ENCODE measurements at places on chromosomes 4 and X. TPM values are rescaled to one million over a fixed set of nuclear protein-coding genes. Genes with fewer than 3 reads are reported as not detected.

EVC2 gene
- total RNA-seq = not detected

- no peak for DNase-seq
These were observed 34.4 kb upstream of the SLC34A2 start for GRCh38 chr4:25621027-25621930.

- DNase-seq = no peak
These were observed 56.9 kb upstream of the OGT start for GRCh38 chrX:71475785-71476540.

DNA sequence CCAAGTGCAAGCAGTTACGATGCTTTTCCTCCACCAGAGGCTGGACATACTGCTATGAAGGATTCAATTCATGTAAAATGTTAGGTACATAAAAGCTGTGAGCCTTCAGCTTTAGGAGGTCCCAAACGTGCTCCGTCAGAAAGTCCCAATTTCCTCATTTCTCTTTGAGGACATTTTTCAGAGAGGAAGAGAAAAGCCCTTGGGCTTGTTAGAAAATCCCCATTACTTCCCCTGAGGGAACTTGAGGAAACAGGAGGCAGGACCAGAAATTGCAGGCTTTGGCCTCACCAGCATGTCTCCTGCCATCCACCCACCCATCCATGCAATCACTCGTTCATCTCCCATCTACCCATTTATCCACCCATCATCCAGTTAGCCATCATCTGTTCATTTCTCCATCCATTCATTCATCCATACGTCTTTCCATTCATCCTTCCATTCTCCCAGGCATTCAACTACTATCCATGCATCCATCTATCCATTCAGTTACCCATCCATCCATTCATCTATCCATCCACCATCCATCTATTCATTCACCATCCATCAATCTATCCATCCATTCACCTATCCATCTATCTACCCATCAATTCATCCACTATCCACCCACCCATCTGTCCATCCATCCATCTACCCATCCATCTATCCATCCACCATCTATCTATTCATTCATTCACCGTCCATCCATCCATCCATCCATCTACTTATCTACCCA lies 223.5 kb downstream of the AFAP1 start:
- no peak for DNase-seq

ENPEP gene
- total RNA-seq = not detected

DNA sequence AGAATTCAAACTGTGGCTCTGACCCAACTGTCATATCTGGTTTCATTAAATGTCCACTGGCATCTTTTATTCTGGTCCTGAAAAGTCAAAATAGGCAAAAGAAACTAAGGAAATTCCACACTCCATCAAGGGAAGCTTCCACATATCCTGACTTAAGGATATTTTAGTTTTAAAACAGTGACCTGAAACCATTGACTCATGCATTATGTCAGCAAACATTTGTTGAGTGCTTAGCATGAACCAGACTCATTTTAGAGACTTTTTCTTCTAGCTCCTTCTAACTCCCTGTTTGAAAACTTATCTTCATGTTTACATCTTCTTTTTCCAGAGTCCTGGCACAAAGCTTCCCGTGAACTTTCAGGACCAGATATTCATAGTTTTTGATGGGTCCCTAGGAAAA lies 6.9 kb upstream of the CXCL1 start:
- DNase-seq = no peak

DNA sequence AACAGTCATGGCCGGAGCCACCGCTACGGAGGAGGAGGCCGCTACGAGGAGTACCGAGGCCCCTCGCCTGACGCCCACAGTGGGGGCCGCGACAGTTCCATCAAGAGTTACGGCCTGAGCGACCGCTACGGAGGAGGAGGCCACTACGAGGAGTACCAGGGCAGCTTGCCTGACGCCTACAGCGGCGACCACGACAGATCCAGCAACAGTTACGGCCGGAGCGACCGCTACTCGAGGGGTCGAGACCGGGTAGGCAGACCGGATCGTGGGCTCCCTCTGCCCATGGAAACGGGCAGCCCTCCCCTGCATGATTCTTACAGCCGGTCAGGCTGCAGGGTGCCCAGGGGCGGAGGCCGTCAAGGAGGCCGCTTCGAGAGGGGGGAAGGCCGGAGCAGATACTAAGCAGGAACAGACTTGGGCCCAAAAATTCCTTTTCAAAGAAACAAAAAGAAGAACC lies 3.1 kb downstream of the RBMXL3 start:
- DNase-seq = no peak

DNA sequence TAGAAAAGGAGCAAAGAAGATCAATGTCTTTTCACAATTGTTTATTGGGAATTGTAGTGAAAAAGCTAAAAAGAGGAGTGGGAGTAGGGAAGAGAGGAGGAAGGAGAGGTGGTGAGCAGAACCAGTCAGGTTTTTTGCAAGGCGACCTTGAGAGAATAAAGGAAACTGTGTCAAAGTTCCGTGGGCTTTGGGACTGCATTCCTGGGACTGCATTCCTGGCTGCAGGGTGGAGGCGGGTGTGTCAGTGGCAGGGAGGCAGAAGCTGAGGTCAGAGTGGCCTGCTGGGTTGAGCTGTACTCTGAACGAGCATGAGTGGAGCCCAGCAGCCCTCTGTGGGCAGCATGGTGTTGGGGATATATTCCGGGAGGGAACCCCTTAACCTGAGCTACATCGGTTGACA lies 66.8 kb upstream of the UCP1 start:
- no peak for DNase-seq

DNA sequence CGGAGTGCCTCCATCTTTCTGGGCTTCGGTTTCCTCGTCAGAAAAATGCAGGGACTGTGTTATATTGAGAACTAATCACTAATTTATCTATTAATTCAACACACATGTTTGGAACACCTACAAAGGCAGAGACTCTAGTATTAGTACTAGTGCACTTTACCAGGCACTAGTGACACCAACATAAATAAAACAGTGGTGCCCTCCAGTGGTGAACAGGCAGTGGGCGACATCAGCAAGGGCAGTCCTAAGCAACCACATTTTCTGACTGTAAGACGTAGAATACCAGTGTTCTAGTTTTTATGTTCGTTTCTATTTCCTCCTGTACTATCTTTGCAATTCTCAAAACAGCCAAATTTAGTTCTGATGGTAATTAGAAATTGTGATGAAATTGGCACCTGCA lies 69.1 kb upstream of the UCP1 start:
- DNase-seq = no peak

DNA sequence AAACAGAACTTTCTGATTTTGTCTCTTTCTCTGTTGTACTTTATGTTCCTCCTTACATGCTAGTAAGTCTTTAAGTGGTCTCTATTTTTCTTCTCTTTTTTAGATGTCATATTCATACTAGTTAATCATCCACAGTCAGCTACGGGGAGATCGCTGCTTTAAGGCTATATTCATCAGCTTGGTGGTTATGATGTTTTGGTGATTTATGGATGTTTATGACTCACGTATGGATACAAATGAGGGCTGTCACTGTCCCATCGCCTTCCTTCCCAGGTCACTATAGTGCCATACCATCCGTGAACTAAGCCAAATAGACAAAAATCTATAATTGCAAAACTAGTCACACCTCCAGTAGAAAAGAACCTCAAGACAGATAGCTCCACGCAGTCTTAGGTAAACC lies 296.8 kb upstream of the AADAT start:
- no peak for DNase-seq

DNA sequence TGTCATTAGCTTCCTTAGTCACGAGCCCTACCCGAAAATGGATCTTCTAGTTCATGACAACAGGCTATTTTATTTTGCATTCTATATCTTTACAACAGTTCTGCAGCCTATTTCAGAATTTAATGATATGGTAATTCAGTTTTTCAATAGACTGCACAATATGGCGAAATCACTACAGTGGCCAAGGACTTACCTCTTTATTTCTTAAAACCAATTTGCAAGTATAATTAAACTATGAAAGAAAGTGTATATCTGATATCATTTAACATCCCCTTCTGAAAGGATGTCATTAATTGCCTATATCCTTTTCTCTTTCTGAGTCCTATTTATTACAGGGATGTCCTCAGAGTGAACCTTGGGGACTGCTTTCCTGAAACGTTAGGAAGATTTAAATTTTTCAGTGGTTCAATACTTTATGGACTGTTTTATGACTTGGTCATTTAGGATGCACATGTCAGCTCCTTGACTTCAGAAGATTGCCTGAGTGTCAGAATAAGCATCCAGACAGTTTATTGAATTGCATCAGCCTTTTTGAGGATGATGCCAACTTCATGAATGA lies 190.8 kb upstream of the GEMIN8 start:
- no peak for DNase-seq

FDCSP gene
- not detected for total RNA-seq

- no peak for DNase-seq
These were observed 237.1 kb upstream of the TLL1 start for GRCh38 chr4:165635951-165636350.
